Skeletal muscle cell (primary cell): ENCODE measurements at places on chromosomes 2 and 18.
A peak's percentile ranks its signal among the peaks of the same experiment; 100 is the strongest.

GRCh38 chr2:176583607-176584006 is 314.4 kb downstream of the MTX2 start:
- no peak for DNase-seq

DNA sequence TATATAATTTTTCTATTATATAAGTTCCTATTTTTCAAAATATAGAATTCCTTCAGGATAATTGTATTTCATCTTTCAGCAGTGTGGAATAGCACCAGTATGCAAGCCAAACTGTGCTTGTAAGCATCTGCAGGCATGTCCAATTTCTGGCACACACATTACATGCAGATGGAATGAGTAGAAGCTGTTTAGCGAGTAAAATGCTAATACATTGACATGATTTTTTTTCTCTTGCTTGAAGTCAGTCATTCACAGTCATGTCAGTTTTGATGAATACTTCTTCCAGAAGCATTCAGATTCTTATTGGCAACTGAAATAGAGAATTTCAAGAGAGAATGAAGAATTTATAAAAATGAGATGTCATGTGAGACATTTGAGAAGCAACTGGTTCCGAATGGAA is 109.4 kb downstream of the CERS6 start:
- no peak for DNase-seq

GRCh38 chr2:74526649-74527230 is 709 bp upstream of the DQX1 start:
- no peak for DNase-seq

DNA sequence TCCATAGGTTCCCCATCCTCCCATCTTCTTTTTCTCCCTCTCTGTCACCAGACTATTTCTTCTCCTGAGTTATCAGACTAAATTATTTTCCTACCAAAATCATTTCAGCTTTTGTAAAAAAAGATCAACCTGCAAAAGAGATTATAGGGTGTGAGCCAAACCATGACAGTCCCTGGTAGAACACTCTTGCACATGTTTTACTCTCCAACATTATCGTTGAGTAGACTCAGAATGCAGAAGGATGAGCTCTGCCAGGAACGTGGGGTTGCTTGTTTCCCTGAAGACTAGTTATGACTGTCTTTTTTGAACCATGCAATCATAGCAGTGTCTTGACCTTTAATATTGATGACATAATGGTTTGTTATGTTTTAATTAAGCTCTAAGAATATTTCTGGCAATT is 360.1 kb upstream of the VWC2L start:
- no peak for DNase-seq

GRCh38 chr2:170165129-170165528 is 12.8 kb upstream of the MYO3B start:
- no peak for DNase-seq

GRCh38 chr2:216426166-216426777 is 14.0 kb downstream of the SMARCAL1 start:
- peak; percentile 17 for DNase-seq

GRCh38 chr2:180905002-180905401 is 75.4 kb upstream of the UBE2E3 start:
- peak; percentile 44 for DNase-seq

GRCh38 chr2:85240055-85240454 is 87.7 kb downstream of the TGOLN2 start:
- DNase-seq = no peak

- no peak for DNase-seq
These were observed 105.3 kb downstream of the UBE2E3 start for GRCh38 chr2:181085734-181086133.

DNA sequence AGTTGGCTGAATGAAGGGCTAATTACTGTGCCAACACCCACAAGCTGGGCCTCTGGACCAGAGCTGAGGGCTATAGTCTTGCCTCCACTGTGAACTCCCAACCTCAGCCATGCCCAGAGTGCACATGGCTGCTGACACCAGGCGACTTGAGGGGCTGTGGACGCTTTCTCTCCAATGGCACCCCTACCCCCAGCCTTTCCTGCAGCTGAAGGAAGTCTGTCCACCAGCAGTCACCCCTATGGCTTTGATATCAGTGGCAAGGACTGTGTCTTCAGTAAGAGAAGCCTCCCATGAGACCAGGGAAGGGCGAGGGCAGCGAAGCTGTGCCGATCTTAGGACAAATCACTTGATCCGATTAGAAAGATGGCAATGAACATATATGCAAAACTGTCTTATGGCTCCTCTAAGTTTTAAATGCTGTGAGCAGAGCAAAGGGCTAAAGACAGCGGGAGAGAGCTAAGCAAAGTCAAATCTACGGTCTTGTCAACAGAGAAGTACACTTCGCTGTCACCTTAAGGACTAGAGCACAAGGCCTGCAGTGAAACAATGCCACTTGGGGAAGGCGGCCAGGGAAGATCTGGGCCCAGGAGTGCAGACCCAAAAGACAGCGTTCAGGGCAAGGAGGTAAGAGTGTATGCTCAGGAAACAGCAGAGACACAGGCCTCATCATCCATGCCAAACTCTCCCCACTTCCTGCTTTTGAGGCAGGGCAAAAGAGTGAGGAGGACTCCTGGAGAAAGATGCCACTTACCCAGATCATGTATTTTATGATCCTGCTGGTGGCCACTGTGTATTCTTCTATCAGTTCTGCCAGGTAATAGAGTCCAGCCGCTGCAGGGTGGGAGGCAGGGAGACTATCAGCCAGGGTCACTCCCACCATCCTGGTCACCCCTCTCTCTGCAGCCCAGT is 1.5 kb downstream of the TEX261 start:
- DNase-seq = no peak

- no peak for DNase-seq
These were observed 89.0 kb upstream of the GALNT5 start for GRCh38 chr2:157168501-157168900.

- no peak for DNase-seq
These were observed 39.1 kb downstream of the MRPL35 start for GRCh38 chr2:86238354-86238753.

GRCh38 chr2:132665401-132666140 is 4.4 kb downstream of the LYPD1 start:
- DNase-seq = no peak

DNA sequence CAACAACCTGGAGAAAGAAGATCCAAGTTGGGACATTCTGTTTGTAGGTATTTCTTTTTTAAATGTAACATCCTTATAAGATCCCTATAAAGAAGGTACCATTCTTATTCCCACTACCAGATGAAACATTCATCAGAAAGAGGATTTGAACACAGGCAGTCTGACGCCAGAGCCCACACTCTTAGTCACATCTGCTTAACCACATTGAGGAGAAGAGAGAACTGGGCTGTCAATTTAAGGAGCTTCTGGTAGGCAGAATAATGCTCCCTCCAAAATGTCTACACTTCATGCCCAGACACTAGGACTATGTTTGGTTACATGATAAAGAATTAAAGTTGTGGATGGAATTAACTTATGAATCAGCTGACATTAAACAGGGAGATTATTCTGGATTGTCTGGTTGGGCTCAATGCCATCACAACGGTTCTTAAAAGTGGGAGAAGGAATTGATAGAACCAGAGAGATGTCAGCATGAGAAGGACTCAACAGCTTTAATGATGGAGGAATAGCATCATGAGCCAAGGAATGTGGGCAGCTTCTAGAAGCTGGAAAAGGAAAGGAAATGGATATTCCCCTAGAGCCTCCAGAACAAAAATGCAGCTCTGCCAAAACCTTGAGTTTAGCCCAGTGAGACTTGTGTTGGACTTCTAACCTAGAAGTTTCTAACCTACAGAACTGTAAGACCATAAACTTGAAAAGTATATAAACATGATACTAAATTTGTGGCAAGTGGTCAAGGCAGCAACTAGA is 82.2 kb downstream of the KLF7 start:
- DNase-seq = no peak
